ENCODE measurements at places on chromosomes 12 and 14.
A peak's percentile ranks its signal among the peaks of the same experiment; 100 is the strongest.

DNA sequence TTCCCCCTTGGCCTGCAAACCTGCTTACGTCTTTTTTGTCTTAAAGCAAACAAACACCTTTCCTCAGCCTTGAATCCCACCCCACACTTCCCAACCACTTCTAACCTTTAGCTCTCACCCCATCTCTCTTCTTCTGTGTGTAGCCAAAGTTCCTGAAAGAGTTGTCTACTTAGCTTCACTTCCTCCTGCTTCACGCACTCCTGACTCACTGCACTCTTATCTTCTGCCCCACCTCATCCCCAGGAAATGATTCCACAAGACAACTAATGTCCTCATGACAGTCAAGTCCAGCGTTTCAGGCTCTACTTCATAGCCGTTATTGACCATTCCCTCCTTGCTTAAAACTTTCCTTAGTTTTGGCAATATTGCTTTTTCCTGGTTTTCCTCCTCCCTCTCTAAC is 22.4 kb downstream of the EIF2B2 start:
- no peak for DNase-seq

DNA sequence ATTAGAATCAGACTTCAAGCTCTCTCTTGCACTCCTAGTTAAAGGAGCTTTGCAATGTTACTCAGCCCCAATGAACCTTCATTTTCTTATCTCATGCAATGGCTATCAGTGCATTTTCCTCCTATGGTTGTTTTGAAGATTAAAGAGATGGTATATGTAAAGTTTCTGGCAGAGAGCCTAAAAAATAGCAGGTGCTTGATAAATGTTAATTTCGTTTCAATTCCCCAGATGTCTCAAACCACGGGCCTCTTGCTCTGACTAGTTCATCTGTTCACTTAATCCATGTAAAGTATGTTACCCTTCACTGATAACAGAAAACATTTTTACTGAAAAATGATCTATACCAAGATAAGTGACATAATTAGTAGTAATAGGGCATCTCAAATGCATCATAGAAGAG is 735.4 kb upstream of the USP15 start:
- DNase-seq: no peak

DNA sequence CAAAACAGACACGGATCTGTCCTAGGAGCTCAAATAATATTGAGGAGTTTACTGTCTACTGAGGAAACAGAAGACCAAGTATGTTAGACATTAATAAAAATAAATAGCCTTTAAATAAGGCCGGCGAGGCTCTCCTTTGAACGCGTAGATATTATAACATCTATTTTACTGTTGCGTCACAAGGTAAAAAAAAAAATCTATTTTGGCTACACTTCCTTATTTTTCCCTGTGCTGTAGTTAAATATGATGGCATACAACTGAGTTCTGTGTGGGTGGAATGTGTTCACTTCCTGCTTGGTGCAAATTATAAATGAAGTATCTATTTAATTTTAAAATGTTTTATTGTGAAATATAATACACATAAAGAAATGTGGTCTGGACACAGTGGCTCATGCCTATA is 17.2 kb upstream of the RAD52 start:
- DNase-seq: no peak

- DNase-seq: no peak
Observed at GRCh38 chr12:104654665-104655609, 198.2 kb downstream of the CHST11 start.

DNA sequence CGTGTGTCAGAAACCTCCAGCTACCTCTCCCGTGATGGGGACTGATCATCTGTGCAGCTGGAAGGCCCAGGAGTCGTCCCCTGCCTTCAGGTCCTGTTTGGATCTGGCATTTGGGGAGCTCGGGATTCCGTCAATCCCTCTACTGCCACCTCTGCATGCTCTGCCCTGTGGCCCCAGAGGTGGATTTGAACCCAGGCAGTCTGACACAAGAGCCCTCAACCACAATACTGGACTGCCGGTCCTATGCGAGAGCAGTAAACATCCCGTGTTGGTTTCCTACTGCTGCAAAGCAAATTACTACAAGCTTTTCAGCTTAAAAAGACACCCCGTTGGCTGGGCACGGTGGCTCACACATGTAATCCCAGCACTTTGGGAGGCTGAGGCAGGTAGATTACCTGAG is 121.9 kb upstream of the FKBP4 start:
- no peak for DNase-seq

GRCh38 chr14:100384819-100385813 is 62.0 kb downstream of the SLC25A47 start:
- no peak for DNase-seq

GRCh38 chr14:105468621-105469241 is 5.9 kb upstream of the CRIP2 start:
- DNase-seq: no peak

GRCh38 chr12:5510251-5510805 is 78.4 kb downstream of the NTF3 start:
- no peak for DNase-seq

DNA sequence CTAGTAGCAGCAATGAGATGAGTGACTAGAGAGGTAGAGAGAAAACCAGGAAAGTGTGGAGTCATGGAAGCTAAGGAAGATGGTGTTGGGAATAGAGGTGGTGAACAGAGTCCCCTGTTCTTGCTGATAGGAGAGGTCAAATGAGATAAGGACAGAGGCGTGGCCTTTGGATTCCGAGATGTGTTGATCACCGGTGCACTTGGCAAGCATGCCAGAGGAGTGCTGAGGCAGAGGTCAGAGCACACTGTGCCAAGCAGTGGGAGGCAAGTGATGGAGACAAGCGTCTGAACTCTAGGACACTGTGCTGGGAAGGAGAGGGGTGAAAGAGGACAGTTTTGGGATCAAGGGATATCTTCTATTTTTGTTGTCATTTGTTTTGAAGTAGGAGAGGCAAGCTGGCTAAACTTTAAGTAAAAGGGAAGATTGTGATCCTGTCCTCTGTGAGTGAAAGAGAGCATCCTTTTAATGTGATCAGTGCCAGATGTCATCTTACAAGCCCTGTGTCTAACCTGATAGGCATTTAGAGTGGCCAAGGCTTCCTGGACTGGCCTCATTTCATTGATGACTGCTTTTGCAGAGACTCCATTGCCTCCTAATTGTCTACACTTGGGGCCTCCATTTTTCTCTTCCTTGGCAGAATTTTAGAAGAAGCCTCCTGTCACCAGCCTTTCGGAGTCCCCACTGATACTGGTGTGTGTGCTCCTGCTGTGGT is 336.4 kb downstream of the CACNA1C start:
- no peak for DNase-seq

GRCh38 chr14:21014761-21015190 is 10.1 kb downstream of the NDRG2 start:
- peak; percentile 79 for DNase-seq

DNA sequence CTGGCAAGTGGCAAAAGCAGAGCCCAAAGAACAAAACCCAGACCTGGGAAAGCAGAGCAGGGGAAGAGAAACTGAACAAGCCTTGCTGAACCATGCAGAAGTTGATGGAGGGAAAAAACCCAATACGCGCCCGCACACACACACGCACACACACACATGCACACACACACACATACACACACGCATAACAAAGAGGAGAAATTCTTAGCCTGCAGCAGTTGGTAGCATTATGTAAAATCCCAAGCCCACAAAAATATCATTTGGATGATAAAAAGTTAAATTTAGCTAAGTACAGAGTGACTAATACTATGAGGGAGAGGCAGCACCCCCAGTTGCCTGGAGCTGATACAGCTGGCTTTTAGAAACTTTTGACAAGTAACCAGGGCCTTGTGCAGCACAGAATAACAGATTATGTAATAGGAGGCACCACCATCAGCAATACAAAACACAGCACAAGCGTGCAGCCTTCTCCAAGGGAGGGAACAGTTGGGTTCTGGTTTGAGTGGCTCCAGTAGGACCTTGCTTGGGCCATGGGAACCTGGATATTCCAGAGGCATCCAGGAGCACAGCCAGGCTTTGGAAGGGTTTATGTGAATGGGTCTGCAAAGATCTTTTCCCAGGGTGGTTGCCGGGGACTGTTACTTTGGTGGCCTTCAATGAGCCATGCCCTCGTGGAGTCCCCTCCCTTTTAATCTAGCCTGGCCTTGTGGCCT is 35.3 kb downstream of the PITPNM2 start:
- no peak for DNase-seq

DNA sequence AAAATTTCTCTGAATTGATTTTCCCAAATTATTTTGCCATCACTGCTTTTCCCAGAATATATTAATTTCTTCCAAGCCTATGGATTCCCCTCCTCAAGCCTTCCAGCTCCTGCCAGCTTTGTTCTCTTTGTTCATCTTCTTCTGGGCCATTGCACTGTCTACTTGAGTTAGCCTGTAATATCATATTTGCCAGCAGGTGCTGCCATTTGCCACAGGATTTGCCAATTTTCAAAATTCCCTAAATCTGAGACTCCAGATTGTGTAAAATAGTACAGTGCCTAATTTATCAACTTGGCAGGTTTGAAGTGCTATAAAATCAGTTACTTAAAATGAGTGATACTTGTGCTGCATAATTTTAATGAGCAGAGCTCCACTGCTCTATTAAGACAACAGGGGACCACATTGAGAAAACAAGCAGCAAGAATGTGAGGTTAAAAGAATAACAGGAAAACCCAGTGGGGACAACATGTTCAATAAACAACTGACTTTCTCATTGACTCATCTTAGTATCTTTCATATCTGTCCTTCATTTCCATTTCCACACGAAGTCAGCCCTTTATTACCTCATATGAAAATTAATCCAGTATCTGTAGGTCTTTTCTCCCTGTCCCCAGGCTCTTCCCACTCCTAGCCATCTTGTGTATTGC is 84.6 kb upstream of the CCDC196 start:
- no peak for DNase-seq

GRCh38 chr14:21866479-21866878 is 192.9 kb upstream of the OR4E1 start:
- no peak for DNase-seq

DNA sequence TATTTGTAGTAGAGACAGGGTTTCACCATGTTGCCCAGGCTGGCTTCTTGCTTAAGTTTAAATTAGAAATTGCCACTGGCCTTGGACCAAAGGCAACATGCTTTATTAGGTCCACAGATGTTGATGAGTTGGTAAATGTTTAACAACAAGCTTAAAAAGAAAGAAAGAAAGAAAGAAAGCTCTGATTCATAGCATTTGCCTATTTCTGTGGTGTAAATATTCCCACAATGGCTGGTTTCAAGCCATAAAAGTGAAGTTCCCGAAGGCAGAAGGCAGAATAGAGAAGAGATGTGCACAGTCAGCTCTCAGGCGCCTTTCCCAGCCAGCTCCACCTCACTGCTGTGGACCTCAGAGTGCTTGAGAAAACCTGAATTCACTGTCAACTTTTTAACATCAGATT is 26.4 kb downstream of the KCNK13 start:
- no peak for DNase-seq

GRCh38 chr12:73659802-73660201 is 877.8 kb upstream of the ATXN7L3B start:
- no peak for DNase-seq

GRCh38 chr12:122362755-122363154 is 59.7 kb downstream of the CLIP1 start:
- DNase-seq: no peak

DNA sequence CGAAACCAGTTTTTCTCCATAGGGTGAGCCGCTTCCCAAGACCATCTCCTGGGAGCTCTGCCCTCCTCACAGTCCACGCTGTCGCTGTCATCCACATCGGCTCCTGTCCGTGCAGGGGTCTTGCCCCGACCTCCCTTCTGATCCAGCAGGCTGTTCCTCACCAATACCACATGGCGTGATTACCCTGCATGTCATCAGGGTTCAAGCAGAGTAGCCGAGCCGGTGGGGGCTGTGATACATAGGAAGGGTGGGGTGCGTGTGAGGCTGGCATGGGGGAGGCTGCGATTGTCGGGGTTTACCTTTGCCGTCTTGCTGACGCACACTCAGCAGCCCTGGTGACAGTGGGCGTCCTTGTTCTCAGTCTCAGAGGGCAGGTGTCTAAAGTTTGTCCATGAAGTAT is 17.0 kb downstream of the TEDC1 start:
- no peak for DNase-seq

- peak; percentile 26 for DNase-seq
Observed at GRCh38 chr12:52213564-52214420, 19.3 kb upstream of the KRT7 start.

DNA sequence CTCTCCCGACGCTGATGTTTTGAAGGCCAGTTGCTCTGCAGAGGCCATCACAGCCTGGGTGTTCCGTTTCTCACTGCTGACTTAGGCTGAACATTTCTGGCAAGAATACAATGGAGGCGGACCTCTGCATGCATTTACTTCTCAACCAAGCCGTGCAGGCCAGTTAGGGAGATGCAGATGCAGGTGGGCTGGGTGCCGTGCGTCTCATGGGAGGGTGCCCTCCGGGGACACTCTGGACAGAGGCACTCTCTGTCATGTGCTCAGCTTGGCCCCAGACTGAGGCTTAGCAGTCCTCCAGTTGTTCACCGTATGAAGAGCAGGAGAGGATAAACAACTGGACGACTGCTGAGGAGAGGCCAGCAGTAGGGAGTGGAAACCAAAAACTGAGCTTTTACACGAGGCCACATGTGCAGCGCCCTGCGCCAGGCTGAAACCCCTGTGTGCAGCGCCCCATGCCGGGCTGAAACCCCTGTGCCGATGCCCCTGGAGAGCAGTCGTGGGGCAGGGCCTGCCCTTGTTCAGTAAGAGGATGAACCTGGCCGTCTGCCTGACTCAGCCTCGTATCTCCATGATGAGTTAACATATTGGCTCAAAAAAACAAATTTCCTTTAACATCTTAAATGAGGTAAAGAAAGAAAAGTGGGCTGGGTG is 32.3 kb downstream of the DDX51 start:
- no peak for DNase-seq

- no peak for DNase-seq
Observed at GRCh38 chr12:113823016-113823415, 143.1 kb downstream of the RBM19 start.

DNA sequence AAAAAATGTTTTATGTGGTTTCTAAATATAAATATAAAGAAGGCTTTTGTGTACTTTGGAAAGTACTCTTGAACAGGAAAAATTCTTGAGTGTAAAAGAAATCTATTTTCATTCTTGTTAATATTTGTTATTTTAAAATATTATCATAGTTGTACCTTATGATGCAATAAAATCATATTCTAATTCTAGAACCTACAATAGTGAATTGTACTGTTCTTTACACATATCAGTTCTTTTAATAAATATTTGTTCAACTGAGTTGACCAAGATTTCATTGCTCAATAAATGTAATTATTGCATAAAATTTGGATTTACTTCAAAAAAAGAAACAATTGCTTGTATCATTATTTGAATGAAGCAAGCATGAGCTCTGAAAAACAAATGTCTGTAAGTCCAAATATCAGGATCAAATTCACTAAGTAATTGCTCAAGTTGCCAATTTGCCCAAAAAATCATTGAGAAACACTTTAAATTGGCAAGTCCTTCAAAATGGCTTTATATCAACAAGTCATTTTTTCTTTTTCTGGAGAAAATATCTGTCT is 191.6 kb upstream of the SLC16A7 start:
- no peak for DNase-seq

DNA sequence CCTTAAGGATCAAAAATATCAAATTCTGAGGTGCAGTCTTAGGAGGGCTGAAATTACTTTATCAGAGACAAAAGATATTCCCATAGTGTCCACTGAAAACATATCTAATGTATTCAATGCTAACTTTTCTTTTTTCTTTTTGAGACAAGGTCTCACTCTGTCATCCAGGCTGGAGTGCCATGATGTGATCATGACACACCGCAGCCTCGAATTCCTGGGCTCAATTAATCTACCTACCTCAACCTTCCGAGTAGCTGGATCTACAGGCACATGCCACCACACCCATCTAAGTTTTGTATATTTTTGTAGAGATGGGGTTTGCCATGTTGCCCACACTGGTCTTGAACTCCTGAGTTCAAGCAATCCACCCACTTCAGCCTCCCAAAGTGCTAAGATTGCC is 68.3 kb downstream of the ZC3H14 start:
- no peak for DNase-seq

GRCh38 chr12:117972301-117972700 is 3.5 kb upstream of the KSR2 start:
- DNase-seq: no peak
